A549 (cell line): ENCODE measurements at places on chromosomes 1 and 21.

DNA sequence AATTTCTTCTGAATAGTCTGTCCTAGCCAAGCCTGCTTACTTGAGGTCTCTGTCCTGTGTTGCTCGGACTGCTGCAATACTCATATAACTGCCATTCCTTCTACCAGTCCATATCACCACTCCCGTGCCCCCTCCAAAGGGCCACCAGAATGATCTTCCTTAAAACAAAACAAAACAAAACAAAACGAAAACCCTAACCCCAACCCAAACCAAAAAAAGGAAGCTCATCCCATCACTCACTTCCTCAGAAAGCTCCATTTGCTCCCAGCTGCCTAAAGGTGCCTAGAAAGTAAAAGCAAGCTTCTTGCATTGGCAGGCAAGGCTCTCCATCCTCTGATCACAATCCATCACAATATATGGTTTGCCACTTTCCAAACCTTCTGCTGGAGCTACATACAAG lies 20.3 kb downstream of the USP24 start:
- no peak for DNase-seq

DNA sequence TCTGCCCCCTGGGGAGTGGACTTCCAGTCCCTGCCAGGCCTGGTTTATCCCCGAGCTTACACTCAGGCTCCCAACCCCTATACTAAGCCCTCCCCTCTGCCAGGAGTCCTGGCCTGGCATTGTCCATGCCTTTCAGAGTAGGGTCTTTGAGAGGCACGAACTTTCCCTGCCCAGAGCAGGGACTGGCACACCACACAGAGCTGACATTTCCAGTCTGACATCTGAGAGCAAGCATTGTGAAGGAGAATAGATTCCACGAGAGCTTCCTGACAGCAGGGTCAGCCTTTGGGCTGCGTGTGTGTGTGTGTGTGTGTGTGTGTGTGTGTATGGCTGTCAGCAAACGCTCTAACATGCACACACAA lies 59.5 kb upstream of the LAPTM5 start:
- no peak for DNase-seq

DNA sequence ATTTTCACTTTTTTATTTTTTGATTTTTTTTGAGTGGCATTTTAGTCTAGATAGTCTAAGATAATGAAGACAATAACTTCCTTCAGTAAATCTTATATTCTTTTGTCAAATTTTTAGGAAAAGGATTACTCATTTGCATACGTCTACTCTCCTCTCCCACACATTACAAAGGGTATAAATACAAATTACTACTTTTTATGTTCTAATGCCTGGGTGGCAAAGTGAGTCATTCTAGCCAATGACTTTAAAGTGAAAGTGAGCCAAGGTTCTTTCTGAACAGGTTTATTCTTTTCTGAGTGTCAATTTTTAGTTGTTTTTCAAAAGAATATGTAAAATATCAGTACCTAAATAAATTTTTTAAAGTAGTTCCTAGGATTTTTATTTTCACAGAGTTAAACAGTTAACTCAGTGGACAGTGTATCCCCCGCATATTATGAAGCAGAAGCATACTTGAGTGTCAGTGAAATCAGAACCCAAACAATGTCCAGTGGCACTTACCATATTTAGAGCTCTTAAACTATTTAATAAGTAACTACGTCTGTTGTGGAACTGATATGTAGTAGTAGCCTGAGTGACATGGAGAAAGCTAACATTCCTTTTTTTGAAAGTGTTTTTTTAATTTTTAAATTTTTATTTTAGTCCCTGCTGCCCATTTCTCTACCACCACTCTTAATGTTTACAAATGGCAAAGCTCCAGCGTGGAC lies 141.7 kb downstream of the PHTF1 start:
- DNase-seq = no peak

DNA sequence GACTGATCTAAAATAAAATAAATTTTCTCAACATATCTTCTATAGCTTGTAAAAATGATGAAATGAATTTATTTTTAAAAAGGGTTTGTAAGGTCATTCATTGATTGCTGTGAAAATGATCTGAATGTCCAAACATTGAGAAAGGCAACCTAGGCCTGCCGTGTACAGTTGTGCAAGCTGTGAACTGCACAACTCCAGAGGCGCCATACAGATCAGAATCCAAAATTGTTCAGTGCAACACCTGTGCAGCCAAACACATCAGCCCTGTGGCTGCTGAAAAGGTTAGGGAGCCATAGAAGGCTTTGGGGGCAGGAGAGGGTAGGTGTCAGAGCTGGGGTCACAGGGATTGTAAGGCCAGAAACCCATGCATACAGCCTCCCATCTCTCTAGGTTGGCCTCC lies 9.9 kb upstream of the ZC3H12A start:
- no peak for DNase-seq

DNA sequence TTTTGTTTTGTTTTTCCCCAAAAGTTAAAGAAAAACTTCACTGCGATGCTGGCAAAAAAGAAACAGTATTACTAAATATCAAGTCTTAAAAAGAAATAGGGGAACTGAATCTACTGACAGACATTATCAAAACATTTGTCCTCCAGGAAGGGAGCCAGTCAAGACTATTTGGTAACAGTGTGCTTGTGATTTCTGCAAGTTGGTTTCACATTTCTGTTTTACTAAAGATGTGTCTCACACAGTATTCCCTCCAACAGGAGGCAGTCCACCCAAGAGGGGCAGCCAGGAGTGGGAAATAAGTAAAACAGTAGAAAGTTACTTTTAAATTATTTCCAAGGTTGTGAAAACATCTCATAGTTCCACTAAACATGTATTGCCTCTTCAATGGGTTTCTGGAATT lies 74.4 kb upstream of the SDC3 start:
- DNase-seq = no peak

DNA sequence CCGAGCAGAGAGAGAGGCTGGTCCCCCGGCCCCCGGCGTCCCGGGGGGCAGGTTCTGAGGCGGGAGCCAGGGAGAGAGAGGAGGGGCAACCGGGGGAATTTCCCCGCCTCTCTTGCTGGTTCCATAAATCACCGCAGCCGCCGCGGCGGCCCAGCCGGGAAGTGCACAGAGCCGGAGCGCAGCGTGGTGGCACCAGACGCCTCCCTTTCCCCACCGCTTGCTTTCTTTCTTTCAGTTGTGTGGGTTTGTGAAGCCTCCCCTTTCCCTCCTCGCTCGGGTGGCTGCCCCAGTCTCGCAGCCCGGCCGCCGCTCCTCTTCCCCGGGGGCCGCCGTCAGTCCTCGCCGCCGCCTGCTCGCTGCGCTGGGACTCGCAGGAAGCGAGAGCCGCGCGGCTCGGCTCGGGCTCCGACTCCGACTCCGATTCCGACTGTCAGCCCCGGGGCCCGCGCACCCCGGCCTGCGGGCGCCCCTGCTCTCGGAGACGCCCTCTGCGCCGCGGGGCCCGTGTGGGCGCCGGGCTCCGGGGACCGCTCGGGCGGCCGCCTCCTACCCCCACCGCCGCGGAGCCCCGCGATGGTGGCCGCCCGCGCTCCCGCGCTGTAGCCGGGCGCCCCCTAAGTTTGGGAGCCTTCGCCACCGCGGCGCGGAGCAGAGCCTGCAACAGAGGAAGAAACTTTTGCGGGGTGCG lies at the start of gene CACHD1:
CACHD1 (plus strand) TSS at position 153 of the 688 bp plus-strand sequence. CDS start 616 bp downstream, outside the sequence.
- peak; percentile 69 for DNase-seq

- peak; percentile 67 for DNase-seq
Measured at GRCh38 chr21:45324489-45325205, 37.0 kb upstream of the POFUT2 start.

GRCh38 chr21:15826147-15826780 lies 96.5 kb downstream of the USP25 start:
- peak; percentile 21 for DNase-seq

DNA sequence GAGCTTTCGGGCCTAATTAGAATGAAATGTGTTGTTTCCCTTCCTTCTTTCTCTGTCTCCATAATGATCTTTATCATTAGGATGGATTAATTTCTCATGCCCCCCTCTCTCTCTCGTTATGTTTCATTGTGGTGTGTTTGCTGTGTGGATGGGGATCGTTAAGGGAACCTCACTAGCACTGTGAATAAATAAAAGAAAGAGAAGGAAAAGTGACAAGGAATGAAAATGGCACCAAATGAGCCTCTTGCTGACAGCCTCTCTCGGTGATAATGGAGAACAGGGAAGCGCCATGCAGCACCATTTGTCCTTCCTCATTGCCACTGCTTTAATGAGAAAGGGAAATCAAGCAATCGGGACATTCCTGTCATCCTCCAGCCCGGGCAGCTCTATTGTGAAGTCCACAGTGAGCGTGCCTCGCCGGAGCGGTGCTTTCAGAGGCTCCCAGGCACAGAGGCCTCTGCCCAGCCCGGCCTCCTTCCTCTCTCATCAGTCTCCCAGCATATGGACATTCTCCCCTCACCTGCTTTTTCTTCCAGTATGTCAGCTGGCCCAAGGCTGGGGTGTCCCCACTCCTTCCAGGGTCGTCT lies 265.7 kb upstream of the TMEM51 start:
- DNase-seq = no peak

DNA sequence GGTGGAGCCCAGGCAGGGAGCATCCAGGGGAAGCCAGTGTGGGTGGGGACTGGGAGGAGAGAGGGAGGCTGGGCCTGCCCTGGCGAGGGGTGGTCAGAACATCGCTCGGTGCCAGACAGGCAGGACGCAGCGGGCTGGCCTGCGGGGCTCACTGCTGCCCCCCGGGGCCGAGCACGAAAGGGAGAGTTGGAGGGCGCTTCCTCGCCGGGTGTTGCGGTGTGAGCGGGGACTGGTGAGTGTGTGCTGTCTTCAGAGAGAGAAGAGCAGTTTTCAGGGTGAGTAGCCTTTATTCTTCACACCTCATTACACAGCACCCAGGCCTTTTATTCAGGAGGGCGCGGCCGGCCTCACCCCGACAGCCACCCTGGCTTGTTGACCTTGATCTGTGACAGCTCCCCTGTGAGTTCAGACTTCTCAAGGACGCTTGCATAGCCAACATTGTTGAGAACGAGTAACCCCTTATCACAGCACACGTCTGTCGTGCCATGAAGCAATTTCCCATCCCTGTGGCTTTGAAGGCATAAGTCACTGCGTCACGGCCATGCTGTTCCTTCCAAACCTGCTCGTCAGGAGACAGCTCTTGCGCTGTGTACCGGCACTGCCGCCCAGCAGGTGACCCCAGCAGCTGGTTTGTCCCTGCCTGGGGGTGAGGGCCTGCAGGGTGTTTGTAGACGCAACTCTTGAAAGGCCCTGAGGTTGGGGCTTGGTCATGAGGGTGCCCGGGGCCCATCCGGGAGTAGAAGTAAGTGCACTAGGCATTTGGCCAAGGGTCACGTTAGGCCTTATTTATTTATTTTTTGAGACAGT lies 54.6 kb downstream of the PRKCZ start:
- no peak for DNase-seq

DNA sequence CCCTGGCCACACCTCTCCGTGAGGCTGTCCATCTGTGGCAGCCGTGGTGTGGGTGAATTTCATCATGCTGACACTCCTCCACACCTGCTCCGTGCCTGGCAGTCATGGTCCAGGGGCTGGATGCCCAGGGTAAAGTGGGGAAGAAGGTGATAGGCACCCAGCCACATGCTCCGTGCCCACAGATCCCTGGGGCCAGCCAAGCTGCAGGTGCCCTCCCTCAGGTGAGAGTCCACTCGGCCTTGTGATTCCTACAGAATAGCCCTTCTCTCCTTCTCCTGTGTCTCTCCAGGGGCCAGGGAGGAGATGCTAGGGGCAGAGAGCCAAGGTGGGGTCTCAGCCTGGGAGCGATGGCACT lies 16.8 kb upstream of the POFUT2 start:
- no peak for DNase-seq

DNA sequence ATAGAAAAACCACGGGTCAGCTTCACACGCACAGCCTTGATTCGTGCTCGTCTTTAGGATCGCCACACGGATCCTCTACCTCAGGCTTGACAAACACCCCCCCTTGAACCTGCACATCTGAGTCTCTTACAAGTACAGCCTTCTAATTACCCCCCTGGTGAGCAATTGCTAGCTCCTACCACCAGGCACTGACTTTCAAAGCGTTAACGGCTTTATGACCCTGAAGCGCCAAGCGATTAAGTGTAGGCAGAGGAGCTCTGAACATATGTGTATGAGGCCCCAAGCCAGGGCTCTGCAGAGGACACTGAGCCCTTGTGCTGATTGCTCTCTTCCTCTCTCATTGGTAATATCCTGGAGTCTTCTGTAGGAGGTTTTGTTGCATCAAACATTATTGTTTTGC lies 55.7 kb upstream of the EPHA8 start:
- DNase-seq = no peak
